ENCODE measurements at places on chromosomes 2 and 18. TPM values are rescaled to one million over a fixed set of nuclear protein-coding genes. Genes with fewer than 3 reads are reported as not detected.
A peak's percentile ranks its signal among the peaks of the same experiment; 100 is the strongest.

KIAA2012 gene
- total RNA-seq = not detected

OBSL1 gene
- 187 TPM for total RNA-seq

IL18RAP gene
- total RNA-seq = 1.6 TPM

SERPINB12 gene
- total RNA-seq = not detected

CHN1 gene
- total RNA-seq = 9.5 TPM

TXNDC9 gene
- 52.5 TPM for total RNA-seq

DPP4 gene
- total RNA-seq = 12.7 TPM

DNA sequence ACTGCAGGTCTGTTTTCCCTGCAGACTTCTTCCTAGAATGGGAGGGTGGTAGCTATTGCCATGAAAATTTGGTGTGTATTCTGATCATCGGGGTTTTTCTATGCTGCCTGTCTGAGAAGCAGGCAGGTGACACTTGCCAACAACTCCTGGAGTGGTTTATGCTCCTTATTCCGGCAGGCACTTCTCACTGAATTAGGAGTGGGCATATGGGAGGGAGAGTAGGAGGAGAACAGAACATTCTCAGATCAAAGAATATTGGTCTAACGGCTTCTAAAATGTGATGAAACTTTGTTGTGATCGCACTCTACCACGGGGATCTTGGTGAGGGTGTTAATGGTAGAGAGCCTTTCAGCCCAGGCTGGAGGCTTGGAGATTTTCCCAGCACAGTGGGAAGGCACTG lies 480.8 kb downstream of the PLCL1 start:
- no peaks in the 10 kb centered on the region for H3K4me1 ChIP-seq
- no peak overlapping the region for H3K27ac ChIP-seq
- no peaks in the 10 kb centered on the region for H3K27me3 ChIP-seq
- no peak overlapping the region for H3K4me3 ChIP-seq
- H3K36me3 ChIP-seq = no peaks in the 10 kb centered on the region

DNA sequence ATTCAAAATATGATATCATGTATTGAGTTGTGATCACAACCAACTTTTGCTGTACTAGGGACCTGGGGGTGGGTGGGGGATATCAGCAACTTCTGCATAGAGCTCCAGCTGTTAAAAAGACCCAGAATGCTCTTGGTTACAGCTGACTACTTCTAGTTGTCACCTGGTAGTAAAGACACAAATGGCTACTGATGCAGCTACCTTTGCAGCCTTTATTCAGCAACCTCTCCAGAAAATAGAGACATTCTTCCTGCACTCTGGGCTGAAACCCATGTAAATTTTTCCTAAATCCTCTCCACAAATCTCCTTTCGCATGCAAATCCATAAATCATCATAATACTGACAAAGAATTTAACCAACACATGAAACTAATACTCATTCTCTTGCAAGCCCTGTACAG lies 238.3 kb downstream of the TCF4 start:
- no peak overlapping the region for H3K4me3 ChIP-seq
- H3K27me3 ChIP-seq = no peaks in the 10 kb centered on the region
- H3K27ac ChIP-seq = no peak overlapping the region
- no peak for DNase-seq
- H3K36me3 ChIP-seq = no peaks in the 10 kb centered on the region

- H3K36me3 ChIP-seq = no peaks in the 10 kb centered on the region
- no peaks in the 10 kb centered on the region for H3K27me3 ChIP-seq
- no peak for DNase-seq
- H3K4me1 ChIP-seq = no peaks in the 10 kb centered on the region
- peak overlapping the region; percentile 59 for H3K4me3 ChIP-seq
- H3K27ac ChIP-seq = peak overlapping the region; percentile 97
Measured at GRCh38 chr2:197515315-197515738, 539 bp upstream of the MOB4 start.

DNA sequence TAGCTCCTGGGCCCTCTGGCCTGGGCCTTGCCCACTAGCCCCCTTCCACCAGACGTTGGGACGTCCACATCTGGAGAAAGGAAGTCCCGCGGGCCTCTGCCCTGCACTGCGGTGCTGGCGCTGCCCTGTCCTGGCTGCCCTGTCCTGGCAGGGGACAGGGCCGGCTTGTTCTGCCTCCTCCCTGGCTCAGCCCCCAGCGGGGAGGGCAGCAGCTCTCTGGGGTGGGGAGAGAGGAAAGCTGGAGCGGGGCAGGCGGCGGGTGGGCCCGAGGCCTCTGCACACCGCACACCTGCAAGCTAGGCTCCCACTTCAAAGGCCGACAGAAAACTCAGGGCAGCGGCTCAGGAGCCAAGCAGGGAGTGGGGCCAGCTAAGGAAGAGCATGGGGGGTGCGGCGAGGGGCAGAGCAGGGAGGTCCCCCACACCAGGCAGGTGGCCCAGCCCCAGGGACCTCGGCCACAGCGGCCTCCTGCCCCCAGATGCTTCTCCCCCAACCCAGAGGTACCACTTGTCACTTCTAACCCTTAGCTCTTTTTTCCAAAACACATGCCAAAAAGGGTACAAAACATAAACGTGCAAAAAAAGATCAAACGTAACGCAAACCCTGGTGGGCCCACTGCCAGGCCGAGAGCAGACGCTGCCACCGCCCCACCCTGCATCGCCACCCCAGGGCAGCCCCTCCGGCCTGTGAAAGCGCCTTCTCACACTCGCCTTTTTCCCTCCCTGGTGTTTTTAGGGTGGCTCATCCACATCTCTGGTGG lies 13.5 kb downstream of the SNED1 start:
- H3K4me3 ChIP-seq = no peak overlapping the region
- H3K27ac ChIP-seq = peak overlapping the region; percentile 87
- no peak for DNase-seq
- peaks cover 46% of the 10 kb centered on the region for H3K4me1 ChIP-seq
- no peaks in the 10 kb centered on the region for H3K27me3 ChIP-seq

- H3K36me3 ChIP-seq = no peaks in the 10 kb centered on the region
- H3K4me1 ChIP-seq = no peaks in the 10 kb centered on the region
- H3K27me3 ChIP-seq = no peaks in the 10 kb centered on the region
- H3K27ac ChIP-seq = no peak overlapping the region
Measured at GRCh38 chr2:1569879-1570450, 156.7 kb downstream of the TPO start.

GRCh38 chr18:37559194-37559593 lies 6.4 kb downstream of the CELF4 start:
- no peak overlapping the region for H3K27ac ChIP-seq
- DNase-seq = no peak
- no peaks in the 10 kb centered on the region for H3K4me1 ChIP-seq
- H3K27me3 ChIP-seq = no peaks in the 10 kb centered on the region
- H3K4me3 ChIP-seq = no peak overlapping the region

DNA sequence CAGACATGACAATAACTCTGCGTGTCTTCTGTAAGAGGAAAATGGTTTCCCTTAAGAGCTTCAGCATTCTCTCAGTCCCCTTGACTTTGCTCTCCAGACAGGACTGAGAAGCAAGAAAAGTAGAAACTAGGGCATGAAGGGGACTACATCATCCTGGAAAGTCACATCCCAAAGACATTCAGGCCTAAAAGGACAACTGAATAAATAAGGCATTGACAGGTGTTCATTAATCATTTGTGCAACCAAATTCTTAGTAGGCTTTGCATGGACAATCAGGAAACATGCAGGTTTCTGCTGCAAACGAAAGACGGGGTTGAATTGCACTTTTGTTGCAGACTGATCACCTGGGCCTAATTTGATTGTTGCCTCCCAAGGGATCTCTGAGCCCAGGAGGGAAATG lies 1.2 kb upstream of the SGPP2 start:
- no peak overlapping the region for H3K4me3 ChIP-seq
- peak overlapping the region; percentile 89 for H3K27ac ChIP-seq
- no peaks in the 10 kb centered on the region for H3K27me3 ChIP-seq
- DNase-seq = no peak

- no peaks in the 10 kb centered on the region for H3K4me1 ChIP-seq
- no peak overlapping the region for H3K4me3 ChIP-seq
- peaks cover 6% of the 10 kb centered on the region for H3K36me3 ChIP-seq
- no peak for DNase-seq
- no peak overlapping the region for H3K27ac ChIP-seq
- no peaks in the 10 kb centered on the region for H3K27me3 ChIP-seq
Measured at GRCh38 chr2:64462940-64463700, 9.2 kb downstream of the LGALSL start.

GRCh38 chr2:100071335-100072043 lies 70.9 kb downstream of the AFF3 start:
- H3K27me3 ChIP-seq = no peaks in the 10 kb centered on the region
- no peaks in the 10 kb centered on the region for H3K36me3 ChIP-seq
- no peak overlapping the region for H3K27ac ChIP-seq
- no peak for DNase-seq

- DNase-seq = no peak
- H3K4me1 ChIP-seq = peaks cover 17% of the 10 kb centered on the region
- H3K4me3 ChIP-seq = no peak overlapping the region
- no peaks in the 10 kb centered on the region for H3K36me3 ChIP-seq
Measured at GRCh38 chr2:54954705-54955357, 95.4 kb downstream of the RTN4 start.

DNA sequence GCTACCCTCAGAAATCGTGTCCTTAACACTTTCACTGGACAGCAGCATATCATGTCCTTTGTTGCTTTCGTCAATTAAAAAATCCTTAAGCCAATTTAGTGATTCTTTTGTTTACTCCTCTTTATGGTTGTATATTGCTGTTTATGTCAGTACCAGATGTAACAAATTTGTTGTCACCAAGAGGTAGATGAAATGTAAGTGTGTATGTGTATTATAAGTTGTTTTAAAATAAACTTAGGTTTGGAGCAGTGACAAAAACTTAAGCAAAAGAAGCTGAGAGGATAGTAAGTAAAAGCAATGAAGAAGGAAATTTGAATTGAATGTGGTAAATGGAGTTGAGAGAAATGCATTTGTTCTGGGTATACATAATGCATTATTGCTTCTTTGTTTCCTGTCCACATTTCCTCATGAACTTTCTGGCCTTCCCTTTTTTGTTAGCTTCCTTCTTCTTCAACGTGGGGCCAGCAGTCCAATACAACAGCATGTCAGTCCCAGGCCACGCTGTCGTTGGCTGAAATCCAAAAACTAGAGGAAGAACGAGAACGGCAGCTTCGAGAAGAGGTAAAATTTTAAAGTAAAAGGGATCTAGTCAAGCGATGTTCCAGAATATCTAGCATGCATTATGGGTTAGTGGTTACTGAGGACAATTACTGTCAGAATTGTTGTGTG lies 30.5 kb upstream of the SNORC start:
- no peak overlapping the region for H3K27ac ChIP-seq
- H3K4me1 ChIP-seq = peaks cover 3% of the 10 kb centered on the region
- H3K27me3 ChIP-seq = no peaks in the 10 kb centered on the region
- no peak overlapping the region for H3K4me3 ChIP-seq

GRCh38 chr18:13026583-13027270 lies 35.6 kb downstream of the CEP192 start:
- H3K4me3 ChIP-seq = no peak overlapping the region
- H3K4me1 ChIP-seq = peaks cover 18% of the 10 kb centered on the region
- no peaks in the 10 kb centered on the region for H3K36me3 ChIP-seq
- no peak for DNase-seq

GRCh38 chr2:29789911-29790485 lies 131.4 kb downstream of the ALK start:
- H3K27me3 ChIP-seq = no peaks in the 10 kb centered on the region
- no peak overlapping the region for H3K4me3 ChIP-seq
- H3K36me3 ChIP-seq = no peaks in the 10 kb centered on the region
- no peak overlapping the region for H3K27ac ChIP-seq

GRCh38 chr2:158783923-158784322 lies 11.2 kb upstream of the DAPL1 start:
- DNase-seq = no peak
- H3K4me3 ChIP-seq = no peak overlapping the region
- H3K4me1 ChIP-seq = no peaks in the 10 kb centered on the region
- H3K27me3 ChIP-seq = no peaks in the 10 kb centered on the region

- H3K36me3 ChIP-seq = no peaks in the 10 kb centered on the region
- no peaks in the 10 kb centered on the region for H3K4me1 ChIP-seq
- H3K27ac ChIP-seq = no peak overlapping the region
- no peaks in the 10 kb centered on the region for H3K27me3 ChIP-seq
Measured at GRCh38 chr2:208069186-208069585, 43.9 kb upstream of the PLEKHM3 start.

- H3K4me3 ChIP-seq = no peak overlapping the region
- H3K27me3 ChIP-seq = no peaks in the 10 kb centered on the region
- no peaks in the 10 kb centered on the region for H3K4me1 ChIP-seq
- H3K36me3 ChIP-seq = no peaks in the 10 kb centered on the region
- no peak overlapping the region for H3K27ac ChIP-seq
Measured at GRCh38 chr18:5726011-5726410, 169.3 kb downstream of the TMEM200C start.

DNA sequence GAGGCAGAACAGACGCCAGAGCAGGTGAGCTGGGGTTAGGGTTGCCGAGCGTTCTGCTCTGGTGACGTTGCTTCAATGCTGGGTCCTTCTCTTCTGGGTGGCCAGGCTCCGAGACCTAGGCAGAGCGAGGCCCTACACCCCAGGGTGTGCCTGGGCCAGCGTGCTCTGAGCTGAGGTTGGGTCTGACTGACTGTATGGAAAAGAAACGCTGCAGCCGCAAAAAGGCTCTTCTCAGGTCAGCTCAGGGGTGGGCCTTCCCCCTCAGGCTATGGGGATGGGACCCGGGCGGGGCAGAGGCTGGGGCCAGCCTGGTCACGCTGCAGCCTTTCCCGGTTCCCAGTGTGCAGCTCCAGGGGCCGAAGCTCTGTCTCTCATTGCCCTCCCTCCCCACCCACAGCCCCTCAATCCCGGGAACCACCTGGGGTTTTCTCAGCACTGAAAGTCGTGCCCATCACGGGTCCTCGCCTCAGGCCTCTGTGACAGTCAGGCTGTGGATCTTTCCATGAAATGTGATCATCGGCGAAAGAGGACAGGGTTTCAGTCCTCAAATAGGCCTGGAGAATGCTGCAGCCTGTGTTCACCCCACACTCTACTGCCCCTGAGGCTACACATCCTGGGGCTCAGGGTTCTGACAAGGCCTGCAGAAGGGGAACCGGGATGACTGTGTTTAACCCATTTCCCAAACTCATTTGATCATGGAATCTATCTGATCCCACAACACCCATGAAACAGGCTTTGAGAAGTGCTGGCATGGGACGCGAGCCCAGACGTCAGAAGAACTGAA lies 19.4 kb downstream of the CYP26B1 start:
- DNase-seq = no peak
- H3K4me3 ChIP-seq = no peak overlapping the region
- no peaks in the 10 kb centered on the region for H3K27me3 ChIP-seq
- peaks cover 4% of the 10 kb centered on the region for H3K36me3 ChIP-seq

DNA sequence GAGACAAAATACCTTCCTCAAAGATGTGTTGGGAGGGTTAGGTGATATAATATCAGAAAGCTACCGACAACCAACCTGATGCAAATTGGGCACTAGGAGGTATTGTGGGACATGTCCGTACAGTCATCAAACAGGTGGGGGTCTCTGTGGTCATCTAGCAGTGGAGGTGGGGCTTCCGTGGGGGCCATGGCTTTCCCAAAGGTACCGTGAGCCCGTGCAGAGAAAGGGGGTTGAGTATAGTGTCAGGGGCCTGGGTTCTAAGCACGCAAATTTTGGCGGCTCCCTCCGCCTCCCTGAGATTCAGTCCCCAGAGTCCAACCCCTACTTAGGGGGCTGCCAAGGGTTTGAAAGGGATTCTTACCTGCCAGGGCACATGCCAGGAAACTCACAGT lies 32.6 kb downstream of the HJURP start:
- H3K4me1 ChIP-seq = no peaks in the 10 kb centered on the region
- H3K27ac ChIP-seq = no peak overlapping the region
- H3K4me3 ChIP-seq = no peak overlapping the region
- no peaks in the 10 kb centered on the region for H3K27me3 ChIP-seq
- H3K36me3 ChIP-seq = no peaks in the 10 kb centered on the region
- no peak for DNase-seq
